T-cell (primary cell): ENCODE measurements at places on chromosomes 1 and 21. TPM values are rescaled to one million over a fixed set of nuclear protein-coding genes. Genes with fewer than 3 reads are reported as not detected.

Gene NOL9
- 58.7 TPM for total RNA-seq

Gene PTGFRN
- 0.63 TPM for total RNA-seq

DNA sequence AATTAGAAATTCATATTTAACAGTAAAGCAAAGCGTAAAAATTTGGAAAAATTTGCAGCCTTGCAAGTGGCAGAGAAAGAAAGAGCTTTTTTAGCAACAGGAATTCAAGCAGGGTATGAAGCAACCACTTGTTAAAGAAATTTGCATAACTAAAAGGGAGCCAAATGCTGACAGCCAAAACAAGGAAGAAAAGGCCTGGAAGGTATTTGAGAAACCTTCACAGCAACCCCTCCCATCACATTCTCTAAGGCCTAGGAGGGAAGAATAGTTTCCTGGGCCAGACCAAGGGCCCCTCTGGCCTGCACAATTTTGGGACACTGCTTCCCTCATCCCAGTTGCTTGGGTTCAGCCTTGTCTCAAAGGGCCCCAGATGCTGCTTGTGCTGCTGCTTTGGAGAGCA lies 672.4 kb upstream of the TMPRSS15 start:
- DNase-seq = no peak

- no peak for DNase-seq
These were observed 27.0 kb upstream of the TRAPPC10 start for GRCh38 chr21:43984905-43985689.
